Activated naive CD8-positive, alpha-beta T cell treated with anti-CD3 and anti-CD28 coated beads for 36 hours (primary cell): ENCODE measurements at places on chromosomes 3 and 15. TPM values are rescaled to one million over a fixed set of nuclear protein-coding genes. Genes with fewer than 3 reads are reported as not detected.
A peak's percentile ranks its signal among the peaks of the same experiment; 100 is the strongest.

DNA sequence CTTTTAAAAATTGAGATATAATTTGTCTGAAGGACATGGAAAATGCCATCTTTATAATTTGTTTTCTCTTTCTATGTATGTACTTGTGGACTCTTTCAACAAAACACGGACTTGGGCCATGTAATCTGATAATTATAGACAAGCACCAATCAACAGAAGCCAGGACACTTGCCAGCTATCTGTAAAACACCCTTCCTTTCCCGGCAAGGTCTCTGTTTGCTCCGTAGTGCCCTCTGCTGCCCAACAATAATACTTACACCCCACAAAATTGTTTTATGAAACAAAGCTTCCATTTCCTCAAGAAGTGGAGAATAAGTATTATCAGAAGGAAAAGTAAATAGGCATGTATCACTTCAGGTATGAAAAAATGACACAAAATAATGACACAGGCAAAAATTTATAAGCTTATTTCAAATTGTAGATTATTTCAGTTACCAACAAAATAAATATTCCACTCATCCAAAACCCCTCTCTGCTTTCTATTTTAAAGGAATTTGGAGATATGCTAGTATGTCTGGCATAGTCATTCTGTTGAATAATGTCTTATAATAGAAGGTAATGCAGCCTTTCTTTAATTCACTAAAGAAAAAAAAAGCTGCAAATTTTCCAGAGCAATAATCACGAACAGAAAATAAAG lies 32.8 kb downstream of the MYH15 start:
- peak; percentile 40 for DNase-seq

GRCh38 chr3:102181175-102181920 lies 253.5 kb upstream of the ZPLD1 start:
- DNase-seq, result no peak

DNA sequence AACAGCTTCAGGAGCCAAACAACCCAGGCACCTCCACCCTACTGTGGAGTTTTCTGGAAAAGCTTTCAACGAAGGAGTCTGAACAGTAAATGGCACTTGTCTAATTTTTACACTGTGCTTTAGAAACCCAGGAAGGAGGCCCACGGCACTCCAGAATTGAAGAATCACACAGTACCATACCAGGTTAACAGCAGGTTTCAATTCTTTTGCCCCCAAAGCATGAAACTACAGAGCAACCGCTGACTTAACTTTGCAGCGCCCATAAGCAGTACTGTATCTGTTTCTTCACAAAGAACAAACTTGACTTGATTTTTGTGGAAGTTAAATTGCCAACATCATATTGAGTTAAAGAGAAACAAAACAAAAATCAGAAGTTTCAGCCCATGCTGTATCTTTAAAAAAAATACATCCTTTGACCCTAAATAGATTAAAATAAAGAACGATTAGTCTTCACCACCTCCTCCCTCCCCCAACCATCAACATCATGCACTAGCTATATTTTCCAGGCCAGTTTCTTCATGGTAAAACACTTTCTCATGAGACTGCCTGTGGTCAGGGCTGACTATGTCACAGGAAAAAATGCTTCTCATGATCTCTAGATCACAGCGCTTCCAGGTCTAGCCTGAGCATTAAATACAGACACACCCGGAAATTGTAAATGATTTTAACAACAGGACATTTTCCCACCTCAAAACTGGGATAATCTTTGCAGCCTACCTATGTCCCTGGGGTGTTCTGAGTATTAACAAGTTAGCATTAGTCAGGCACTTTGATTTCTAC lies 456.3 kb downstream of the FOXP1 start:
- DNase-seq, result peak; percentile 50

DNA sequence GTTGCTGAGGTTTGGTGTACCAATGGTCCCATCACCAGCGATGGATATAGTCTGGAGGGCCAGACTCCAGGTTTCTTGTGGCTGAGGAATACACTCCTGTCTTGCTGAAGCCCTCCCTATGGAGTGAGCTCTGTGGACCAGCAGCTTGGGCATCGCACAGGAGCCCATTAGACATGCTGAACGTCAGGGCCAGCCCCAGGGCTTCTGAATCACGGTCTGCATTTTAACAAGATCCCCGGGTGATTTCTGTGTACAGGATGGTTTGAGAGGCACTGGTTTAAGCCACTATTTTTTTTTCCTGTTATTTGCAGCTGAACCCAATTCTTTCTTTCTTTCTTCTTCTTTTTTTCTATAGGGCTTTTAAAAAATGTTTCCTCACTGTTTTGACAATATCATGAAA lies 69.5 kb upstream of the XCR1 start:
- no peak for DNase-seq

DNA sequence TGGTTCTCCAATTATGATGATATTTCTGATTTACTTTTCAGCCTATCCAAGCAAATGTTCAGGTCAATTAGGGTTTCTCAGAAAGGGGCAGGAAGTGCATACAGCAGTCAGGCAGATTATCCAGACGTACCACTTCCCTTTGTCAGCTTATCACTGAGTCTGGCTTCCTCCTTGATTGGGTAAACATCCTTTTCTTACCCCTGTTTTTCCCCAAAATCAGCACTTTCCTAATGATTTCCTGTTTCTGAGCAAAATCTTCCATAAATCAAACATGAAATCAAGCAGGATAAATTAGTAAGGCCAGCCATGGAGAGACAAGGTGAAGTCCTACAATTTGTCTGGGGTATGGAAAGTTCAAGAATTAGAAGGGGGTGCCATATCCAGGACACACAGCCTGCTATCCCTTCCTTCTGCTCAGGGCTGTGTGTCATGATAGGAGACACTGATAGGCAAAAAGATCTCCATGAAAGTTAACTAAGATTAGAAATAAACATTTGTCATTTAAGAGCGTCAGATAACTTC lies 29.0 kb downstream of the ADIPOQ start:
- DNase-seq, result no peak

DNA sequence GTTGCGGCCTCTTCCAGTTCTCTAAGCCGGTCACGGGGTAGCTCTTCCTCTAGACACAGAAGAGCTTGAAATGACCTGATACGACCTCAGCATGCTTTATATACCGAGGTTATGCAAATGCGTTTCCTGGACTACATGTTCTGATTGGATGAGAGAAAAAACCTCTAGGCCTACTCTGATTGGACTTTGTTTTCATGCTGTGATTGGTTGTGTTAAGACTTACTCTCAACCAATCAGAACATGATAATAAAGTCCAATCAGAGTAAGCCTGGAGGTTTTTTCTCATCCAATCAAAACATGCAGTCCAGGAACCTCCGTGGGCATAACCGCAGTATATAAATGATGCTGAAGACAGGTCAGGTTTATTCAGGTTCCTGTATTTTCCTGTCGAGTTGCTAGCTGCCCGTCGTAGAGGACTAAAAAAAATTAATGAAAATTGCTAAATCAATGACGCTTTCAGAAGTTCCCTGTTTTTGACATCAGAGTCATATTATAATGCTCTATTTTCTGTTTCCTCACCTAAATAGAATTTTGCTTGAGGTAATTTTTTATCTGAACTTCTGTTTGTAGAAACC lies 177.4 kb downstream of the POTEB3 start:
- no peak for DNase-seq

- DNase-seq, result peak; percentile 19
Observed at GRCh38 chr3:119891944-119892721, 110.2 kb downstream of the NR1I2 start.

- peak; percentile 74 for DNase-seq
Observed at GRCh38 chr15:74053941-74054529, 28.3 kb downstream of the GOLGA6A start.

DNA sequence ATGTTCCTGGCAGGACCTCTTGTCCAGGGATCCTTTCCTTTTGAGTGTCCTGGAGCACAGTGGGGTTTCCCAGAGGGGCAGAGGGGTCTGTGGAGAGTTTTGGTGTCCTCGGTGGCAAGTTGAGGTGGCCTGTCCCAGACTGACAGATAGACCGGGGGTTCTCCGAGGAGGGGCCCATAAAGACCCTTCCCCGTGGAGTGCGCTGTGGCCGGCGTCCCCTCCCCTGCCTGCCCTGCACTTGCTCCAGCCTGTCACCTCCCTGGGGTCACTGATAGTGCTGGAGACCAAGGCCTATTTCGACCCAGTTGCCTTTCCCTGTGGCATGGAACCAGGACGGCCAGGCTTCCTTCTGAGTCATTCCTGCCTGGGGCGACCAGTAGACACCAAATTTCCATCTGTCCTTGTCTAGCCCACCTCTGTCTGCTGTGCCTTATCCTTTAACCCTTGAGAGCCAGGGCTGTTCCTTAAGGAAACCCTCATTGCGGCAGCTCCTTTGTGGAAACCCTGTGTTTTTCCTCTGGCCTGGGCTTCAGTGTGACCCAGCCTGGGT lies 2.9 kb downstream of the MUC4 start:
- no peak for DNase-seq

DNA sequence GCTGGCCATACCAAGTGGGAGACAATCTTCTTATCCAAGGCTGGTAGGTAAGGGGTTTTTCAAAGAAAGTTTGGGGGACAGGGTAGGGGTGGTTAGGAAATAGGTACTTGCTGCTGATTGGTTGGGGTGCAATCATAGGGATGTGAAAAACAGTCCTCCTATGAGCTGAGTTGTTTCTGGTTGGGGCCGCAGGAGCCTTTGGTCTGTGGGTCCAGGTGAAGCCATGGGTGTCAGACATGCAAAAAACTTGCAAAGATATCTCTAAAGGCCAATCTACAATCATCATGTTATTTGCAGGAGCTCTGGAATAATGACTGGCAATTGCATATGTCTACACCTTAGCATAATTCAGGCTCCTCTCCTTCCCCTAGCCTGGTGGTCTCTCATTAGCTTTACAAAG lies 982.3 kb downstream of the DIPK2A start:
- no peak for DNase-seq

- DNase-seq, result no peak
Observed at GRCh38 chr15:59312205-59312604, 60.5 kb downstream of the MYO1E start.

DNA sequence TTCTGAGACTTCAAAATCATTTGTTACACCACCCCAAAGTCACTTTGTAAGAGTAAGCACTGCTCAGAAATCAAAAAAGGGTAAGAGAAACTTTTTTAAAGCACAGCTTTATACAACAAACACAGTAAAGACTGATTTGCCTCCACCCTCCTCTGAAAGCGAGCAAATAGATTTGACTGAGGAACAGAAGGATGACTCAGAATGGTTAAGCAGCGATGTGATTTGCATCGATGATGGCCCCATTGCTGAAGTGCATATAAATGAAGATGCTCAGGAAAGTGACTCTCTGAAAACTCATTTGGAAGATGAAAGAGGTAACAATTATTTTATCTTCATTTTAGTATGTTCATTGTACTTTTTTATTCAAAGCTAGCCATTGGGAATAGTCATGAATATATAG lies 32.6 kb downstream of the BLM start:
- no peak for DNase-seq

DNA sequence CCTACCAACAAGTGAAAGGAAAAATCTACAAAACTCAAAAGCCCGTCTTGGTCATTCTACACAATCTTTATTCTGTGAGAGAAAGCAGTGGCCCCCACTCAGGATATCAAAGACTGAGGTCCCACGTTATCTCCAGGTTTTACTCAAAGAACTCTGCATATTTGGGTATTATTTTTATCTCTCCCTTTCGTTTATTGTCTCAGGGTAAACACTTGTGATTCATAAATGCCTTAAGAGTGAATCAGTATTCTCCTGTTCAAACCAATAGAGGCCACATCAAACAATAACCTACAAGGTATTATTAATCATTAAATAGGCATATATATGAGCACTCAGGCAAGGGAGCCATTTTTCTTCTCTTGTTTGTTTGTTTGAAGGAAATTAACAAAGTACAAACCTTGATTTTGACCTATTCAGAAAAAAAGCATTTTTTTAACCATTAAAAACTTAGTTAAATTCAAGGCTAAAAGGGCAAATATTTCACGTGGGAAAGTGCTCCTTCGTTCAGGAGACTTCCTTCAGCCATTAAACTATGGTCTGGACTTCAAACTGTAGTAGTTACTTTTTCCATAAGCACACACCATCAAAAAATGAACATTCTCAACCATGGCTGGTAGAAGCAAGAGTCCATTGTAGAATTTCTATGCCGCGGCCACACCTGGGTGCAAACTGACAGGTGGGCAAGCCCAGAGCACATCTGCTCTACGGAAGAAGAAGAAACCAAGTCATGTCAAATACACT lies 13.9 kb upstream of the HES1 start:
- no peak for DNase-seq

DNA sequence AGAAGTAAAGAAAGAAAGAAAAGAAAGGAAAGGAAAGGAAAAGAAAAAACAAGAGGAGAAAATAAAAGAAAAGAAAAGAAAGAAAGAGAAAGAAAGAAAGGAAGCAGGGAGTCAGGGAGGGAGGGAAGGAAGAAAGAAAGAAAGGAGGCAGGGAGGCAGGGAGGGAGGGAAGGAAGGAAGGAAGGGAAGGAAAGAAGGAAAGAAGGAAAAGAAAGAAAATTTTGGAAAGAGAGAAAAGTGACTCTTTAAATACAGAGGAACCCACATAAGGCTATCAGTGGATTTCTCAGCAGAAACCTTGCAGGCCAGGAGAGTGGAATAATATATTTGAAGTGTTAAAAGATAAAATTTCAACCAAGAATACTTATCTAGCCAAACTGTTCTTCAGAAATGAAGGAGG lies 44.2 kb upstream of the GNB4 start:
- no peak for DNase-seq

- DNase-seq, result no peak
Observed at GRCh38 chr15:69489073-69489571, 36.5 kb downstream of the RPLP1 start.

DNA sequence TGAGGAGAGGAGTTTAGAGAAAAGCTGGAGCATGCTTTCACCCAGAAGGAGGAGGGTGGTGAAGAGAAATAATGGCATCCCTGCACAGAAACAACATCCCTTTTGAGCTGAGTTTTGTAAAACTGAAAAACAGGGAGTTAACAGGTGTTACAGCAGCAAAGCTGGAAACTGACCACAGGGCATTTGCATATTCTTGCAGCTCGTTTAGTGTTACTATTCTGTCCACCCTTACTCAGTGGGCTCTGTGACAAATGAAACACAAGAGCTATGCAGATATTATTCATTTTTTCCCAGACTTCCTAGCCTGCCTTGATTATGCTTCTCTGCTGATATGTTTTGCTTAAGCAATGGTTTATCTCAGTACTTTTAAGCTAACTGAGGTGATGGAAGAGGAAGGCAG lies 272.0 kb downstream of the NEK10 start:
- DNase-seq, result no peak

GRCh38 chr15:66715181-66715624 lies 13.2 kb downstream of the SMAD6 start:
- DNase-seq, result no peak

DNA sequence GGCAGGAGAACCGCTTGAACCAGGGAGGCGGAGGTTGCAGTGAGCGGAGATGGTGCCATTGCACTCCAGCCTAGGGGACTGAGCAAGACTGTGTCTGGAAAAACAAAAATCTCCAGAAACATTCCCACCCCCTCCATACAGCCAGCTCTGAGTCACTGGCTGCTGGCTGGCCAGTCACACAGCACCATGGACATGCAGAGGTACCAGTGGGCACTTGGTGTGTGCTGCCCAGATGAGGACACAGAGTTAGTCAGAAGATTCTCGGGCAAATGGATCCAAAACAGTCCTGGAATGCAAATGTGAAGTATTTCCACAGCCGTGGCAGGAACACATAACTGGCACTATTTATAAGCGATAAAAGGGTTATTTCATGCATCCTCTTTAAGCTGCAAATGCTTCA lies 44.6 kb downstream of the BDH1 start:
- no peak for DNase-seq

SEMA3F gene
- total RNA-seq, result 0.10 TPM

GOLGA6B gene
- not detected for total RNA-seq

MAPKAPK3 gene
- total RNA-seq, result 166 TPM

GOLGA6D gene
- total RNA-seq, result not detected

LRRC15 gene
- not detected for total RNA-seq

NLGN1 gene
- total RNA-seq, result not detected

CEMIP gene
- not detected for total RNA-seq

NOX5 gene
- total RNA-seq, result not detected
